Motor neuron (in vitro differentiated cells): ENCODE measurements at places on chromosomes 7 and 10.

- ATAC-seq = no peak
Measured at GRCh38 chr7:94016786-94017185, 12.6 kb upstream of the BET1 start.

GRCh38 chr7:4939971-4940728 lies 18.8 kb downstream of the MMD2 start:
- no peak for ATAC-seq

- ATAC-seq = no peak
Measured at GRCh38 chr7:35339811-35340210, 85.9 kb upstream of the TBX20 start.

- peak; percentile 53 for ATAC-seq
Measured at GRCh38 chr7:117508676-117509075, 28.9 kb downstream of the CFTR start.

DNA sequence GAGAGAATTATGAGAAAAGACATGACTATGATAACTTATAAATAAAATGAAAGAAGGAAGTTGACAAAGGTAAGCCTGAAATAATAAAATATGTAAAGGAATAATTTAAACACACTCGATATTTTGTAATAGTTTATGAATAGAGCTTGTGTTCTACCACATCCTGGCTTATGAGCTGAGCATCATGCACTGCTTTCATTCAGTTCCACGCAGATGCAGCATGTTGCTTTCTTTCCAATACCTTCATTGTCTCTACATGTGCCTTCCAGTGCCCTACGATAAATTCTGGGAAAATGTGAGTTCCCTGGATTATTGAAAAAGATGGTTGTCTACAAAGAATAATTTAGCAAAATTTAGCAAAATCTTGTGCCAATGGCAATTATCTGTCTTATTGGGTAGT lies 398.9 kb upstream of the SEMA3C start:
- no peak for ATAC-seq

DNA sequence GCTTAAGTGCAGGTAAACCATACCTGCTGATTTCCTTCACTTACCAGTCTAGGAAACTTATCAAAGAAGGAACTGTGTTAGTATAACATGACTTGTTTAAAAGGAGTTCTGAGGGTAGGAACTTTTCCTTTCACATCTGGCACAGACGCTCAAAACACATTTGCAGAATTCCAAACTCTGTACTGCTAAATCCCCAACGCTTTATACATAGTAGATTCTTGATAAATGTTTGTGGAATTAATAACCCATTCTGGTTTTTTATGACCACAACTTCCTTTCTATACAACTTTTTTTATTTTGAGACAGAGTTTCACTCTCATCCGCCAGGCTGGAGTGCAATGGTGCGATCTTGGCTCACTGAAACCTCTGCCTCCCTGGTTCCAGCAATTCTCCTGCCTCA lies 7.7 kb upstream of the TRUB1 start:
- no peak for ATAC-seq

DNA sequence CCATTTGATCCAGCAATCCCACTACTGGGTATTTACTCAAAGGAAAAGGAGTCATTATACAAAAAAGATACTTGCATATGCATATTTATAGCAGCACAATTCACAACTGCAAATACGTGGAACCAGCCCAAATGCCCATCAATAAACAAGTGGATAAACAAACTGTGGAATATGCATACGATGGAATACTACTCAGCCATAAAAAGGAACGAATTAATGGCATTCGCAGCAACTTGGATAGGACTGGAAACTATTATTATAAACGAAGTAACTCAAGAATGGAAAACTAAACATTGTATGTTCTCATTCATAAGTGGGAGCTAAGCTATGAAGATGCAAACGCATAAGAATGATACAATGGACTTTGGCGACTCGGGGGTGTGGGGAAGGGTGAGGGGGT lies 108.6 kb downstream of the MICU1 start:
- no peak for ATAC-seq

GRCh38 chr7:150351587-150352194 lies 10.3 kb upstream of the RARRES2 start:
- peak; percentile 90 for ATAC-seq

DNA sequence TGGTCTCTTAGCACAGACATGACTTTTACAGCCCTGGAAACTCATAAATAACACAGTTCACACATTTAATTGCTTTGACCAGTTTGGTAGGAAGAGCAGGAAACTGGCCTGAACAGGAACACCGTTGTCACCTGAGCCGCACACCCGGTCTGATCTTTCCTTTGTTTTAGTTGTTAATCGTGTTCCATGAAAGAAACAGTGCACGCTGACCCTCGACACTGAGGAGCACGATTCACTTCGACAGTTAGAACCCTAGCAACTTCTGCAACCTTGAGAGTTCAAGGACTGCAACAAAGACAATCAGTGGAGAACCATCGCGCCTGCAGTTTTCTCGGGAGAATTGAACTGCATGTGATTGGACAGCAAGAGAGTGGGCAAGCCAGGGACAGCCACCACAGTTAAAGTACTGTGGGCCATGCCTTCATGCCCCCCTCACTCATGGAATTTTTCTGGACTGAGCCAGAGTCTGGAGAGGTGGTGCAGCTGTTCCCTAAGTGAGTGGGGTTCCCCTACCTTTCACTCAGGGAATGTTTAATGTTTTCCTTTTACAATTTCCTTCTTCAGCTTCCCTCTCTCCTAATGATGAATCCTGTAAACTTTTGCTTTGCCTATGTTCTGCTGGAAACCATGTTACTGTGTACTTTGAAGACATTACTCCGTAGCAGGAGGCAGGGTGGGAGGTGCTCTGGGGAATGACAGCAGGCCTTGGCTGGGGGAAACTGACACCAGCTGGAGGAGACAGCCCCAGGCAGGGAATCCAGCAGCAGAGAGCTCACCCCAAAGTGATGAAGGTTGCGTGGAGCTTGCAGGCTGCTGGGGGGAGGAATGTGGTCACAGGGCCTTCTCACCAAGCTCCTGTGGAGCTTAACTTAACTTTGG lies 198.7 kb downstream of the ZNF438 start:
- no peak for ATAC-seq

DNA sequence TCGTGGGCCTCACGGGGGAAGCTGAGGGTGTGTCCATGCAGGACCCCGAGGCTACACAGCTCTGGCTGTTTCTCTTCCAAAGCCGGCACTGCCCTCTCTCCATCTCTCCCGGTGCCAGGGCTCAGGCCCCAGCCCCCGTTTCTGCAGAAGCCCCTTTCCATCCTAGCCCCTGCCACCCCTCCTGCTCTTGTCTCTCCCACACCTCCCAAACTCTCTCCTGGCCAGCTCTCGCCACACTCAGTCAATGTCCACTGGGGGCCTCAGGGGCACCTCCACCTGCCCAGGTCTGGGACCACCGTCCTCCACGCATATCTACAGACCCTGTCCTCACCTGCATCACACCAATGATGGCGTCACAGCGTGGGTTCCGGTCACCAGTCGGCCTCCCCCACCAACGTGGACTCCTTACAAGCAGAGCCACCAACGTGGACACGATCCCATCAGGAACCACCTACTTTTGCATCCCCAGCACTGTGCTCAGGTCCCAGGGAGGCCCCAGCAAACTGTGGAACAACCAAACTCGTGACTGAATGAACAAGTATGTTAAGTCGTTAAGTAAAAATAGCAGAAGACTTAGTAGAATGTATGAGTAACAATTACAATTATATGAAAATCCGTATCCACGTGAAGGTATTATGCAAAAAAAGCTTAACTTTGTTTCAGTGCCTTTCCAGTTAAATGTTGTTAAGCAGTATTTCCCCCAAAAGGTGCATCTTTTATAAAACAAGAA lies 38.4 kb downstream of the DIP2C start:
- no peak for ATAC-seq

DNA sequence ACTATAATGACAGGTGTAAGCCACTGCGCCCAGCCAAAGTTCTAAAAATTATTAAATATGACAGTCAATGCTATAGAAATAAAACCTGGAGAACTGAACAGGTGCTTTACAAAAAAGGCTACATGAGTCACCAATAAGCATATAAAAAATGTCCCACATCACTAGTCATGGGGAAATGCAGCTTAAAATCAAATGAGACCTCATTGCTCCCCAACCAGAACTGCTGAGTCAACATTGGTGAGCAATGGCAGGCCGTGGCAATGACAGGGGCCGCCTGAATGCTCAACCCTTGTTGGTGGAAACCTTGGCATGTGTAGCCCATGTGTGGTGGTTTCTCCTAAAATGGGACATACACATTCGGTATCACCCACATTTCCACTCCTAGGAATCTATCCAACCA lies 352.3 kb upstream of the KLF6 start:
- no peak for ATAC-seq

GRCh38 chr7:79286181-79286580 lies 167.3 kb downstream of the MAGI2 start:
- no peak for ATAC-seq

DNA sequence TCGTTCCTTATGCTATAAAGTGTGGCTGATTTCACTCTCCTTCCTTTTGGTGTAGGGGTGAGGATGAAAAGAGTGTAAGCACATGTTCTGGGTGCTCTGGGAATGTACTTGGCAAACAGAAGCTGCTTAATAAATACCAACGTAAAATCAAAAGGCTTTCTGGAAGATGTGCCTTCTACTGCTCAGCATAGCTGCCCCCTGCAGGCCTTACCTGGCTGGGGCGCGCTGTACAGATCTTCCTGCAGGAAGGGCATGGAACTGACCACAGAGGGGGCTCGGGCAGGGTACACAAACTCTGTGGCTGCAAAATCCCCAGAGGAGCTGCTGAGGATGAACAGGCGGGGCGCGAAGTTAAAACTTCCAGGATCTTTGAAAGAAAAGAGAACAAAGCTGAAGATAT lies 169.4 kb downstream of the SVIL start:
- ATAC-seq = no peak

- ATAC-seq = no peak
Measured at GRCh38 chr10:77164616-77165311, 472.8 kb downstream of the KCNMA1 start.

DNA sequence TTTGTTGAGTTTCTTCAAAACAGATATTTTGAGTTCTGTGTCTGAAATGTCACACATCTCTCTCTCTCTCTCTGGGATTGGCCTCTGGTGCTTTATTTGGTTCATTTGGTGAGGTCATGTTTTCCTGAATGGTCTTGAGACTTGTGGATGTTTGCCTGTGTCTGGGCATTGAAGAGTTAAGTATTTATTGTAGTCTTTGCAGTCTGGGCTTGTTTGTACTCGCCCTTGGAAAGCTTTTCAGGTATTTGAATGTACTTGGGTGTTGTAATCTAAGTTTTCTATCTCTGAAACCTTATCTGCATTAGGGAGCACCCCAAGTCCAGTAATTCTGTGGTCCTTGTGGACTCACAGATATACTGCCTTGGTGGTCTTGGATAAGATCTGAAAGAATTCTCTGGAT lies 106.7 kb upstream of the PRSS58 start:
- ATAC-seq = no peak

DNA sequence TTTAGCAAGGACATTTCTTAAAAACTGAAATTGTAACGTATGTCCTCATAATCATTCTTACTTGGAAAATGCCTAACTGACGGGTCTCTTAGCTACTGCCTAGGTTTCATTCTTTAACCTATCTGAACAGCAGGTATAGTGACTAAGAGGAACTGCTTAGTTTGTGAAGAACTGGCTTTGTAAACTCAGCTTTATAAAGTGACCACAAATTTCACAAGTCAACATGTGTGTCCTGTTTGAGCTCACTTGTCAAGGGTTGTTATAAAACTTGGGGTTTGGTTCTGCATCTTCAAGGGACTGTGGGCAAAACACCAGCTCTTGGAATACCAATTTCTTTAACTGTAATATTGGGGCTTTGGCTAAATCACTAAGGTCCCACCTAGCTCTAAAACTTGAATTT lies 32.2 kb downstream of the MRPS33 start:
- no peak for ATAC-seq
